ENCODE measurements at places on chromosomes 3 and 15.

- no peak for DNase-seq
Observed at GRCh38 chr3:52216585-52217408, 8.6 kb downstream of the TLR9 start.

DNA sequence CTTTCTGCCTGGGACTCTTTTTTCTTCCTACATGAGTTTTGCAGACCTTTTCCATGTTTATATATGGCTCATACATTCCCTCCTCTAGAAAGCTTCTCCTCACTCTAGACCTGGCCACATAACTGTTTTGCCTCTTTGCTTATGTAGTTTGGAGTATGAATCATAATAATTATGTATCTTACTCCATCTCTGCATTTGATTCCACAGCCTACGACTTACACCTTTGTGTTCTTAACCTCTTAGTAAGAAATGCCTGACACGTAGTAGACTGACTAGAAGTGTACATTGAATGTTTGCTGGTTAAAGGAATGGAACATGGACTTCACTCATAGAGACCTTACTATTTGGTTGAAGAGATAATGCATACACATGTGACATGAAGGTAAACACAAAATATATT lies 56.4 kb downstream of the MBNL1 start:
- DNase-seq: no peak

DNA sequence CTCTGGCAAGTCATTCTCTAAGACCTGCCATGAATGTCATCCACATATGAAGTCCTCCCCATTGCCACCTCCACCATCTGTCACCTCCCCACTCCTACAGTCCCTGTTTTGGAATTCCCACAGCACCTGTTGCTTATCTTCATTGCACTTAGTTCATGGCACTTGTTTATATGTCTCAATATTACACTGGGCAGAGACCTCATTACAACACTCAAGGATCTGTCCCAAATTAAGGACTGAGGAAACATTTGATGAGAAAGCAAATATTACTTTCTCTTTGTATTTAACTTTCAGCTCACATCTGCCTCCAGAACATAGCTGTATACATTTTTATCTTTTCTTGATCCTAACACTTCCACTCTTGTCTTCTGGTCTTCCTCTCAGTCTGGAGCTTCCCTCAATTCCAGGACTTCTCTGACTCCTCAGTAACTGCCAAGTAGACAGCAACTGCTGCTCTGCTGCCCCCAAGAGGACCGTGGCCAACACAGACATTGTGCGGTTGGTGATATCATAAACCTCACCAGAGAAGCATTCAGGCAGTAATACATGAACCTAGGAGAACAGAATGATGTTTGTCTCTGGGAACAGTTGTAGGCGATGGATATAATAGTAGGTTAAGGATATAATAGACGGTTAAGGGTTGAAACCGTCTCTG lies 45.0 kb upstream of the FGF12 start:
- peak; percentile 23 for DNase-seq

DNA sequence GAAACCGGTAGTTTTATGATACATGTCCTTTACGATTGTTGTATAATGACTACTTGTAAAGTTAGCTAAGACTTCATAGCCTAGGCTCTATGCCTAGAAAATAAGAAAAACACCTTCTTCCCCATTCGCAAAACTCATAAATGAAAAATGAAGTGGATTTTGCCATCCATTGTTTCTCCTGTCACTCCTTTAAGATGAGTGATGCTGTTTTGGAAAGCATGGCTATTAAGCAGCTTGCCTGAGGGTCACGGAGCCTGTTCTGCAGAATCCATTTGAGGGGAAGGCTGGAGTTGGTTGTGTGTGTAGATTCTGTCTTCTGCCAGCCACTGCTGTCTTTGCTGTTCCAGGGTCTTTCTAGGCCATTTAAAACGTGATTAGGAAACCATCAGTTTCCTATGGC lies 31.5 kb downstream of the ROBO2 start:
- no peak for DNase-seq

- DNase-seq: no peak
Observed at GRCh38 chr15:52039925-52040781, 21.1 kb downstream of the MAPK6 start.

- no peak for DNase-seq
Observed at GRCh38 chr3:104887069-104887468, 479.6 kb upstream of the ALCAM start.

GRCh38 chr3:45332901-45333407 lies 55.4 kb upstream of the LARS2 start:
- no peak for DNase-seq

DNA sequence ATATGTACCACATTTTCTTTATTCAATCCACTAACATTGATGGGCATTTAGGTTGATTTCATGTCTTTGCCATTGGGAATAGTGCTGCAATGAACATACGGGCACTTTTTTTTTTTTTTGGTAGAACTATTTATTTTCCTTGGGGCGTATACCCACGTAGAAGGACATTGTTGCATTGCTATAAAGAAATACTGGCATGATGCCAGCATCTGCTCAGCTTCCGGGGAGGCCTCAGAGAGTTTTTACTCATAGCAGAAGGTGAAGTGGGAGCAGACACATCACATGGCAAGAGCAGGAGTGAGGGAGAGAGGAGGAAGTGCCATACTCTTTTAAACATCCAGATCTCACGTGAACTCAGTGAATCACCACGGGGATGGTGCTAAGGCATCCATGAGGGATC lies 197.0 kb downstream of the SQOR start:
- DNase-seq: no peak

DNA sequence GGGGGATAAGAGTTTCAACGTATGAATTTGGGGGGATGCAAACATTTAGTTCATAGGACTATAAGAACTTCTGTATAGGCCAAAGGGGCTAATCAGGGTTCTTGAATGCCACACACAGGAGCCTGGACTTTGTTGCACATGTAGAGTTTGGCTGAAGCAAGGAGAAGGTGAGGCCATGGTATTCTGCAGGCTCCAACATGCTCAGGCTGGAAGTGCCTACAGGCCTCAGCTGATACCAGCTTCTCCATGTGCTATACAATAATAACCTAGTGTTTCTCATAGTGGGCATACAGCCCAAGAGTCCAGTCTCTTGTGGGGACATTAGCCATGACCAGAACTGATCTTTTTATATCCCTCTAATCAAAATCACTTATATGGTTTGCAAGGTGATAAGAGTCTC lies 399.7 kb upstream of the MCTP2 start:
- DNase-seq: no peak

GRCh38 chr15:39663704-39664250 lies 82.9 kb downstream of the THBS1 start:
- no peak for DNase-seq

DNA sequence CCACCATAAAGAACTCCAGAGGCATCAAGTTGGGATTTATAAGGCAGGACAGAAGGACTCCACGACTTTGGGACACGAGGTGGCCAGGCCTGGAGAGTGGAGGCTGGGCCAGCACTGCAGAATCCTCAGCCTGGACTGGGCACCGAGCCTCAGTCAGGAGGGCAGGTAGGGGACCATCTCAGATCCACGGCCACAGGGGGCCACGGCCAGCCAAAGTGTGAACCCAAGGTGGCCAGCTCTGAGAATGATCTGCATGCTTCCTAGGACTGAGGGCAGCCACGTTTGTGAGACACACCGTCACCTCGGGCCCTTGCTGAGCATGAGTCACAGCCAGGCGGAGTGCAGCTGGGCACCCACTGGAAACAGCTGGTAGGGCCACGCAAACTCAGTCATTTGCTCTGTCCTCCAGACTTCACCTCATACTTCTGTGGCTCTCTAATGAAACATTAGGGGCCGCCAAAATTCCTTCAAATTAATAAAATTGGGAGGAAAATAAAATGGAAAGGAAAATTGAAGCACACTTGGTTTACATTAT lies 65.8 kb downstream of the CTNNB1 start:
- no peak for DNase-seq

DNA sequence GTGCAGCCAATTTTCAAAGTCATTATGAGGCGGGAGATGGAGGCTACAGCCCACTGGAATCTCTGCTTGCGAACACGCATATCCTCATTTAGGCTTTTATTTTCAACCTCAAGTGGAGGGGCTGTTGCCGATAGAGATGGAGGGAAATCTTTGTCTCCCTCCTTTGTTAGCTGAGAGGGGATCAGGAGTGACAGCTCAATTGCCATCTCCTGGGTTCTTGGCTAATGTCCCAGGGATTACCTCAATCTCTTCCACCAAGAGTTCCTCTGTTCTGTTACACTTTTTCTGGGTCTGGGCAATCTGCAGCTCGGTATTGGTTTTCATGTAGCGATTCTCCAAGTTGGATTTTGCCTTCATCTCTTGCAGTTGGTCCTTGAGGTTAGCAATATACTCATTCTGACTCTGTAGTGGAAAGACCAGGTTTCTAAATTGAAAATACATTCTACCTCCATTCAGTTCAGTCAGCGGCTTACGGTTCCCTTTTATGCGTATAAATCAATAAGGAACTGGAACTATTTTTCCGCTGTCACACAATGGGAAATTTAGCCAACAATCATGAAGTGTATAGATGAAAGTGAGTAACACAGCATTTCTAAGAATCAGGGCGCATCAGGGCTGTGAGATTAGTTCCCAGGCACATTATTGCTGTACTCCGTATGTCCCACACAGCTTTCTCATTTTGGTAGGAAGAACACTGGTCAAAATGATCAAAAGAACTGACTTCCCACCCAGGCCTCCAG lies 36.2 kb upstream of the RPL35A start:
- no peak for DNase-seq

DNA sequence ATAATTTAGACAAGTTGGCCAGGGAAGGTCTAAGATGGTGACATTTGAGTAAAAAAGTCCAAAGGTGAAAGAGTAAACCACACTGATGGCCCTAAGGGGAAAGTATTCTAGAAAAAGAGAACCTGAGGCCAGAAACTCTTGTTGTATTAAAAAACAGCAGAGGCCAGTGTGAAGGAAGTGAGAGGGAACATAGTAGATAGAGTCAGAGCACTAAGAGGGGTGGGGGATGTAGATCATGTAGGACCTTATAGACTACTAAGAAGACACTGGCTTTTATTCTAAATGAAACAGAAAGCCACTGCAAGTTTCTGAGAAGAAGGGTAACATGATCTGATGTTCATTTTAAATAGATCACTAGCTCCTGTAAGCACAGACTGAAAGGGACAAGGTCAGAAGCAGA lies 14.5 kb downstream of the POLQ start:
- no peak for DNase-seq

DNA sequence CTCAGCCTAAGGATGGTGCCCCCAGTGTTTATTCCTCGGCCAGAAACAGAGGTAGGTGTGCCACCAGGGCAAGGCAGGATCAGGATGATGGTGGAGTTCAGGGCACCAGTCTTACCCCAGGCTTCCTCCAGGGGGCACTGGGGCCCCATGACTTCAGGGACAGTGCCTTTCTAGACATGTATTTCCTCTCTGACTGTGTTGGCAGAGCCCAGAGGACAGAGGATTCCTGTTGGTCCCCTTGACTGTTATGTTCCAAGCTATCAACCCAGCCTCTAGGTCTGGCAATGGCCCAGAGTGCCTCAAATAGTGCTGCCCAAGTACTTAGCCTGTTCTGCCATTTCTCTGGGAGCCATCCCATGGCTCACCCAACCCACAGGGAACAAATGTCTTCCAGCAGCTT lies 2.8 kb downstream of the HEMK1 start:
- no peak for DNase-seq

GRCh38 chr15:62706317-62706716 lies 336.2 kb upstream of the TPM1 start:
- no peak for DNase-seq

DNA sequence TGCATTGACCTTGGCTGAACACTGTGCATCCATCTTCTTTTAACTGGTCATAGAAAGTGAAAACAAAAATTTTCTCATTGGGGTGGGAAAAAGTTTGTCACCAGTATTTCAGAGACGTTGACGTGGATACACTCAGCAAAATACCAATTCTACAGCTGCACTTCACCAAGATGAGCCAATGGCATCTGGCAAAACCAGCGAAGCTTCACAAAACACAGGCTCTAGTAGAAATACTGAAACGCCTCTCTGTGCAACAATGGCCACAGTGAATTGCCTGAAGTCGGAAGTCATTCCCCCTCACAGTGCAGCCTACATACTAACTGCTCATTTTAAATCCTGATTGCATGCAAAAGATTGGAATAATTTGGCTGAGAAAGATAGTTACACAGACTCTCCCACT lies 17.0 kb downstream of the PCYT1A start:
- DNase-seq: no peak

DNA sequence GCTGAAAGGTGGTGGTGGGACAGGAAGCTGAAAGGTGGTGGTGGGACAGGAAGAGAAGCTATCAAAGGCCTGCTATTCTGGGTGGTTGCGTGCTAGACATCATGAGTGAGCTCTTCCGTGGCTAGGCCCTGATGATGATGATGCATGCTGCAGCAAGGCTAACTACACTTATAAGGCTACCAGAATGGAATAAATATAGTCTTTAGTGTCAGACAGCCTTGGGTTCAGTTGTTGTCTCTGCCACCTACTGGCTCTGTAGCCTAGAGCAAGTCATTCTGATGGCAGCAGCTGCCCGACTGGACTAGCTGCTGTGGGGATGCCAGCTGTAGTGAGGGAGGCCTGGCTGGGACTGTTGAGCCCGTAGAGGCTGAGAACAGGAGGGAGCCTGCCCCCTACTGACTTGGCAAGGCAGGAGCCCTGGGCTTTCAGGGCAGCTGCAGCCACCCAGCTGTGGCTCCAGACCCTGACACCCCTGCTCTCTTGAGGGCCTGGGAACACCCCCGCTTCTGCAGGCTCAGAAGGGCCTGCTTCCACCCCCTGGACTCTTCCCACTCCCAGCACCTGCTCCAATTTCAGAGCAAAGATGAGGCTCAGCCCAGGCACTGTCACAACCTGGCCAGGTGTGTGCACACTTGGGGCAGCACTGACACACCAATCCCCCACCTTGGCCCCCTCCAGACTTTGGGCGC lies 21.4 kb upstream of the ZBED2 start:
- no peak for DNase-seq

DNA sequence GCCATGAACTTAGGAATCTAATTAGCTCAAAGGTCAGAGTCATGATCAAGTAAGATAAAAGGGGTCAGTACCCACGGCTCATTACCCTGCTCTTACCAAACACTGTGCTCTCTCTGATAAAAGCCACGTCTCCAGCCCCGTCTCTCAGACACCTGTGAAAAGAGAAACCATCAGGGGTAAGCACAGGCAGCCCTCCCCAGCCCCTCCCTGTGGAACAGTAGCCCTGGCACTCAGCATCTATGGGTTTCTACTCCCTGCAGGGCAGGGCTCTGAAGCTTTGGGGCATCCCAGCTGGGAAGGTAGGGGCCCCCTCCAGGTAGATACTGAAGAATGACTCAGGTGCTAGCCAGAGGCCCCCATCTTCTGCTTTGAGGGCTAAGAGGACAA lies 10.5 kb downstream of the LTF start:
- DNase-seq: no peak

GRCh38 chr3:171186817-171187500 lies 160.4 kb upstream of the SLC2A2 start:
- no peak for DNase-seq

- DNase-seq: no peak
Observed at GRCh38 chr3:102006812-102007485, 157.6 kb downstream of the NFKBIZ start.

DNA sequence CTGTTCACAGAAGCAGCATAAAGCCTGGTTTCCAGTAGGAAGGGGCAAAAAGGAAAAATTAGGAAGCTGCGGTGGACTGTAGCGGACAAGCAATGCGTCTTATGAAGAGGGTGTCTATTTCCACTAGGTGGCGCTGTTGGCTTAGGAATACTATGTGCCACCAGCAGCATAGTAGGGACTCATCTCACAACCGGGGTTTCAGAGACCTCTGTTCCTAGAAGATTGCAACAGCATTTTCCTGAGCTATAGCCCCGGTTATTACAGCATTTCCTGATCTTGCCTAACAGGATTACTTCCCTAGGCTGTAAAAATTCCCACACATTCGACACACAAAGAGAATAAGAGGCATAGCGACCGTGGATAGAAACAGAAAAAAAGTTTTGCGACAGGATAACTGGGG lies 683.0 kb downstream of the TBL1XR1 start:
- DNase-seq: no peak

- no peak for DNase-seq
Observed at GRCh38 chr15:51181905-51182304, 87.2 kb upstream of the TNFAIP8L3 start.
